ENCODE measurements at places on chromosomes 16 and 17.
A peak's percentile ranks its signal among the peaks of the same experiment; 100 is the strongest.

DNA sequence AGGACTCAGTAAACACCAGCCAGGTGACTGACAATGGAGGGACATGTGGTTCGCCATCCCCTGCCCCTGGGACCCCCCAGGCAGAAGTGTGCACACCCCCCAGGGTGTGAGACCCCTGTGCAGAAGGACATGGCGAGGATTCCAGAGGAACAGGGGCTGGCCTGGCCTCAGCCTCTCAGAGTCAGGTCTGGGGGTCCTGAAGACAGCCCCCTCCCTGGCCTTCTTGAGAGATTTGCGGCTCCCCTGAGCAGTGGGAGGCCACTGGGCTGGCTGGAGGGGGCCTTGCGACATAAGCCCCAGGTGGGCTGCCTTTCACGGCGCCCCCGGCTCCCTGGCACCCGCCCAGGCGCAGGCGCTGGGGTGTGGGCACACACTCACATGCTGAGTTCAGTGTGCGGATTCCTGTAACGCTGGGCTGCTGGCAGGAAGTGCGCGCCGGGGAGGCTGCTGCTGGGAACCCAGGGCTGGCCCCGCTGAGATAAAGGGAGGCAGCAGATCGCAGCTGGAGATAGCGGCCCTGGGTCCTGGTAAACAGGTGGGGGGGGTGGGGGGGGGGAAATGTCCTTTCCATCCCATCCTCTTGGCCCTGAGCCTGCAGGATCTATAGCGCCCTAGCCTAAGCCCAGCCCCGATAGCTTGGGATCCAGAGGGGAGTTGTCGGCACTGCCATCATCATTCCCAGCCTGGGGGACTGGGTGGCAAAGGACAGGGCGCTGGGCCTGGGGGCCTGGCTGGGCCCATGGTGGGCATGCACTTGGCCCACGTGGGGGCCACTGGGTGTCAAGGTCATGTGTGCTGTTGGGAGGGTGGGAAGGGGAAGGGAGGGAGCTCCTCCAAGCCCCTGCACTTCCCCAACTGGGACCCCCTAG is 27.1 kb downstream of the TMEM235 start:
- peak; percentile 85 for DNase-seq

GRCh38 chr16:75565640-75566039 is 539 bp upstream of the GABARAPL2 start:
- no peak for DNase-seq

GRCh38 chr16:52446080-52446479 is 100.9 kb downstream of the TOX3 start:
- no peak for DNase-seq

DNA sequence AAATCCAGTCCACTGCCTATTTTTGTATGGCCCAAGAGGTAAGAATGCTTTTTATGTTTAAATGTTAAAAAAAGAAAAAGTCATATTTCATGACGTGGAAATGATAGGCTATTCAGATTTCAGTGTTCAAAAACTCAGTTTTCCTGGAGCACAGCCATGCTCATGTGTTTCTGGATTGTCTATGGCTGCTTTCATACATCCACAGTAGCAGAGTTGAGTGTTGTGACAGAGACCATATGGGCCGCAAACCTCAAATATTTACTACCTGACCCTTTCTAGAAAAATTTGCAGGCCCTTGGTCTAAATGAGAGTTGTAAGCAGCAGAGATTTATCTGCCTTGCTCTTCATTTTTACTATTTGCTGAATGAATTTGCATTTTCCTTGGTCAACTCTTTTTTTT is 264.1 kb downstream of the CBLN1 start:
- no peak for DNase-seq

DNA sequence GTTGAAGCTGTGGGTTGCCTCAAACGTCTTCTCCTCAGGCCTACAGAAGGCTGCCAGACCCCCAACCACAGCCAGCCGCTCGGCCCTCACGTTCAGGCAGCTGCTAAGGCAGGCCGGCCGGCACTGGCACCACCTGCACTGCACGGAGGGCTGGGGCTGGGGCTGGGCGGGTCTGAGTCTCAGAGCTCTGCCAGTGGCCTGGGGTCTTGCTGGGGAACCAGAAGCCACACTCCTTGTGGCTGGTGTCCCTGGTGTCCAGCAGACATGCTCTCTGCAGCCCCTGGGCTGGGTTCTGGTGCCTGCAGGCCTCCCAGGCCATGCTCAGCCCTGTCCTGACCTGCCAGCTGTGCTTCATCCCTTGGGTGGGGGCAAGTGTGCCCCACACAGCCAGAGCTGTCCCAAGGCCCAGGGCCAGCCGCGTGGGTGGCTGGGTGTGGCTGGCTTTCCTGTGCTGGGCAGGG is 42.0 kb downstream of the BAHCC1 start:
- no peak for DNase-seq

DNA sequence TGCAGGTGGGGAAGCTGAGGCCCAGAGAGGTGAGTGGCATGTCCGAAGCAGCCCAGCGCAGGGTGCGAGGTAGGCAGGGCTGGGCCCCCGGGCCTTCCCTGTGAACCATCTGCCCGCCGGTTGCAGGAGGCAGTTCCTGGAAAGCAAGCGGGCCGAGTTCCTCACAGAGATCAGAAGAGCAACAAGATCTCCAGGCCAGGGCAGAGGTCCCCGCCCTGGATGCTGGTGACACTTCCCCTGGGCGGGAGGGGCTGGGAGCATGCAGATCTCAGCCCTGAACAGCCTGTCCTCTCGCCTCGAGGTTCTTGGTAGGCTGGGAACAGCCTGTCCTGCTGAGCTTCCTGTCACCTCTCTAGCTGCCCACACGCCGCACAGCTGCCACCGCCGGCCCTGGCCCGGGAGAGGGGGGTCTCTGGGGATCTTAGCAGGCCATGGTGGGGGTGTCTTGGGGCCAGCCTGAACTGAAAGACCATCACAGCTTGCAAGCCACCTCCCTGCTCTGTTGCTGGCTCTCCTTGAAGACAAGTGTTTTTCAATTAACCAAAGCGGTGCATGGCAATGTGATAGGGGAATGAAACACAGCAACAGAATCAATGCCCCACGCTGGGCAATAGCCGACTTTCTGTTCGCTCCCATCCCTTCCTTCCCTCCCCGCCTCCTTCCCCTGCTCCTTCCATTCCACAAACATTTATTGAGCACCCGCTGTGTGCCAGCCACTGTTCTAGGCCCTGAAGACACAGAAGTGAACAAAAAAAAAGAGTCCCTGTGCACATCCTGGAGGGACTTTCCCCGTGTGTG is 31.7 kb downstream of the SOCS1 start:
- DNase-seq = peak; percentile 53

DNA sequence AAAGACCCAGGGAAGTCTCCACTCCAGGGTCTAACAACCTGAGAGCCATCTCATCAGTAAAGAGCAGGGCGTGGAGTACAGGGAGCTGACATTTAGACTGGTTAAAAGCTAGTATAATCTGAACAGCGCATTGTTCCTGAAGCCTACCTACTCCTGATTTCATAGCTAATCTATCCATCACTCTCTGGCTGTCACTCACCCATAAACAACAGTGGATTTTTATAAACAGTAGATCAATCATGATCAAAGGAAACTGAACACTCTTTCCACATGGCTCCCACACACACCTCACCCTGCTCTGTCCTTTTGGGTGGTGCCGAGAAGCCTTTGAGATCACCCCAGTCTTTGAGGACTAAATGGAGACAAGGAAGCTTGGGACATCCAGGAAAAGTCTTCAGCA is 13.0 kb upstream of the COG1 start:
- DNase-seq = no peak

- no peak for DNase-seq
Measured at GRCh38 chr17:64785011-64785421, 122.9 kb upstream of the SMURF2 start.

GRCh38 chr17:22411185-22411784 is 719.0 kb downstream of the KCNJ18 start:
- no peak for DNase-seq

- no peak for DNase-seq
Measured at GRCh38 chr16:82119405-82119804, 50.6 kb downstream of the MPHOSPH6 start.

DNA sequence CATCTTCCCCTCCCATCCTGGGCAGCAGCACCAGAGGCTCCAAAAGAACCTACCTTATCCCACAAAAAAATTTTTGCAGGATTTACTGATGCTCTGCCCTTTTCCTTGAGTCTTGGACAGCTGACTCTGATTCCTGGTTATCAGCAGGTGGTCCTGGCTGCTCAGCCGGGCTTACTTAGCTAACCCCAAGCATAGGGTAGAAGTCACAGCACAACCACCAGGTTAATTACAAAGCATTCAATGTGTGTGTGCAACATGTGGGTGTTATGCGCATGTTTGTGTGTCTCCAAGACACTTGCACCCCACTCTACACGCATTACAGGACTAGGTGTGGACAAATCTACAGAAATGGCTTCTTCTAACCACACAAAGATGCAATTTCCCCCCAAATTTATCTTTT is 36.3 kb downstream of the PECAM1 start:
- no peak for DNase-seq

DNA sequence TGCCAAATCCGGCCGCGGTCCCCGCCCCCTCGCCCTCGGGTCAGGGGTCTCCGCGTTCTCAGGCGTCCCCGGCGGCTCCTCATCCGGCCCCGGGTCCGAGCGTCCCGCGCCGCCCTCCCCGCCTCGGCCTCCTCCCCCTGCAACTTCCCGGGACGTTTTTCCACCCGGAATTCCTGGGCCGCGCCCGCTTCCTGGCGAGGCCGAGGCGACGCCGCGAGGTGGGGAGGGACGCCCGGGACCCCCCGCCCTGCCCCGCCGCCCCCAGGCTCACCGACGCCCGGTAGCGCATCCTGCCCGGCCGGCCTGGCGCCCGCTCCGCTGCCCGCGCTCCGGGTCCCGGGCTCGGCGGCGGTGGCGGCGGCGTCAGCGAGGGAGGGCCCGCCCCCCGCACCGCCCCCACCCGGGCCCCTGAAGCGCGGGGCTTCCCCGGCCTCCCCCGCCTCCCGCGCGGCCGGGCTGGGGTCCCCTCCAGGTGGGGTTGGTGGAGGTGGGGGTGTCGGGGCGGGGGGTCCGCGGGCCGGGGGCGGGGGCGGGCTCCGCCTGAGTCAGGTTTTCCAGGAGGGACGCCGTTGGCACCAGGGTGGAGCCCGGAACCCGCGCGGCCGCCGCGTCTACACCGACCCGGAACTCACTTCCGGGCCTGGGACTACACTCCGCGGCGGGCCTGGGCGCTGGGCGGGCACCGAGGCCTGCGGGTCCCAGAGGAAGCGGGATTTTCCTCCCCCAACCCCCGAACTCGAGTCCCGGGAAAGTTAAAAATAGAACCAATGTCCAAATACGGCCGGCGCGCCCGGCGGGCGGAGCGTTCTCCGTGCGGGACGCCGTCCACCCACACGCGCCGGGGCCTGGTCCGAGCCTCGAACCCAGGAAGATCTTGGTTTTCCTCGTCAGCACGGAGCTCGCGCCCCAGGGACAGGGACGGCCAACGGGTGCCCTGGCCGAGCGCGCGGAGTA is 6.8 kb downstream of the MYO1C start:
- peak; percentile 60 for DNase-seq

- peak; percentile 59 for DNase-seq
Measured at GRCh38 chr17:3738562-3739295, 15.0 kb downstream of the HASPIN start.

GRCh38 chr17:18948476-18949006 is 3.4 kb upstream of the SLC5A10 start:
- DNase-seq = no peak

DNA sequence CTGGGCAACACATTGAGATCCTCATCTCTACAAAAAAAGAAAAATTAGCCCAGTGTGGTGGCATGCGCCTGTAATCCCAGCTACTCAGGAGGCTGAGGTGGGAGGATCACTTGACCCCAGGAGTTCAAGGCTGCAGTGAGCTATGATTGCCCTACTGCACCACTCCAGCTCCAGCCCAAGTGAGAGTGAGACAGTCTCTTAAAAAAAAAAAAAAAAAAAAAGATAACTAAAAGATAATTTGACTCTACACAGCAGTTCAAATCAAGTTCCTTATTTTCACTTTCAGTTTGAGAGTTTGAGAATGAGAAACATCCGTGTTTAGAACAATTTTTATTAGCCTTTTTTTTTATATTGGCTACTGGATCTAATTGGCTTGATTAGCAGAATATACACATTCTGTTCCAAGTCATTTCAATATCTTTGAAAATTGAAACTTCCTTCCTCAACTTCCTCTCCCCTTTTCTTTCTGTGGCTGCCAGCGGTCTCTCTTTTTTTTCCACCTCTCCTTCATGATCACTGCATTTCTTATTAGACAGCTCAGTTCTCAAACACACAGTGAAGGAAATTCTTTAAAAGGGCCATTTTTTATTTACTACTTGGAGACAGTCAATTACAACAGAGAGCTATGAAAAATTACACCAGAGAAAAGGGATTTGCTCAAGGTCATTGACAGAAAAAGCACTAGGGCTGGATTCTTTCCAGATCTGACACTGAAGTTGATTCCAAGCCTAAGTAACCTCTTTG is 4.5 kb upstream of the ACSF2 start:
- DNase-seq = no peak

GRCh38 chr17:56974055-56974454 is 3.9 kb upstream of the SCPEP1 start:
- DNase-seq = no peak

DNA sequence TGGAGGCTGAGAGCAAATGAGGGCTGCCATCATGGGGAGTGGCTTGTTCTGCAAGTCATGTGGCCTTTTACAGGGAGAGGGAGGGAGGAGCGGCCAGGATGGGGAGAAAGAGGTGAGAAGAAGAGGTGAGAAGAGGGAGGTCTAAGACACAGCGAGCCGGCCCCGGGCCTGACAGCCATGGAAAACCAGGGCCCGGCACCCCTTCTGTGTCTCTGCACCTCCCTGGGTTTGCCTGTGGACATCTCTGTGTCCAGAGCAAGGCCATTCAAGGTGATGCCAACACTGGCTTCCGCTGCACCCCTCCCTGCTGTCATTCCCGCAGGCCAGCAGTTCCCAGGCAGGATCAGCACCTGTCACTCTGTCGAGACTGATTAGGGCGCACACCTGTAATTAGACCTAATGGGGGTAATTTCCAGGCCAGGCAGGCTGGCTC is 75.6 kb downstream of the MGAT5B start:
- peak; percentile 87 for DNase-seq

DNA sequence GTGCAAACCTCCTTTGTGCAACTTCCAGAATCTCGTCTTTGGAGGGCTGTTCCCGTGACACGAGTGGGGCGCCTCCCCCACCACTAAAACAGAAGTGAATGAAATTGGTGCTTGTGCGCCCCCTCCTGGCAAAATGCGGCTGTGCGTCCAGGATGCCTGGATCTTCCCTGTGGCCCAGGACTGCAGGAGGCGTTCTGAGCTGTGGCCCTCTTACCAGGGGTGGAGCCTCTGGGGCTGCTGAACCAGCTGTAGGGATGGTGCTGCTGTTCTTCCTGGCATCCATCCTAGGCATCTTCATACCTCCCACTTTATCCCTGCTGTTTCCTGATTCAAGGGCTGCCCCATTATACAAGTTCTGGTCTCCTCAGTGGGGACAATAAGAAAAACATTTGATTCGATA is 18.5 kb upstream of the NAGLU start:
- DNase-seq = peak; percentile 43
